GM12892 (cell line): ENCODE measurements at places on chromosomes 2 and 18.
A peak's percentile ranks its signal among the peaks of the same experiment; 100 is the strongest.

- no peak for DNase-seq
Observed at GRCh38 chr2:241393524-241394196, 37.6 kb downstream of the FARP2 start.

GRCh38 chr2:17057109-17058017 lies 391.7 kb upstream of the CYRIA start:
- no peak for DNase-seq

- DNase-seq = no peak
Observed at GRCh38 chr18:58993260-58993659, 128.6 kb downstream of the ZNF532 start.

- no peak for DNase-seq
Observed at GRCh38 chr2:100742277-100743254, 77.4 kb upstream of the NPAS2 start.

GRCh38 chr2:43787895-43788294 lies 14.1 kb downstream of the DYNC2LI1 start:
- DNase-seq = no peak

DNA sequence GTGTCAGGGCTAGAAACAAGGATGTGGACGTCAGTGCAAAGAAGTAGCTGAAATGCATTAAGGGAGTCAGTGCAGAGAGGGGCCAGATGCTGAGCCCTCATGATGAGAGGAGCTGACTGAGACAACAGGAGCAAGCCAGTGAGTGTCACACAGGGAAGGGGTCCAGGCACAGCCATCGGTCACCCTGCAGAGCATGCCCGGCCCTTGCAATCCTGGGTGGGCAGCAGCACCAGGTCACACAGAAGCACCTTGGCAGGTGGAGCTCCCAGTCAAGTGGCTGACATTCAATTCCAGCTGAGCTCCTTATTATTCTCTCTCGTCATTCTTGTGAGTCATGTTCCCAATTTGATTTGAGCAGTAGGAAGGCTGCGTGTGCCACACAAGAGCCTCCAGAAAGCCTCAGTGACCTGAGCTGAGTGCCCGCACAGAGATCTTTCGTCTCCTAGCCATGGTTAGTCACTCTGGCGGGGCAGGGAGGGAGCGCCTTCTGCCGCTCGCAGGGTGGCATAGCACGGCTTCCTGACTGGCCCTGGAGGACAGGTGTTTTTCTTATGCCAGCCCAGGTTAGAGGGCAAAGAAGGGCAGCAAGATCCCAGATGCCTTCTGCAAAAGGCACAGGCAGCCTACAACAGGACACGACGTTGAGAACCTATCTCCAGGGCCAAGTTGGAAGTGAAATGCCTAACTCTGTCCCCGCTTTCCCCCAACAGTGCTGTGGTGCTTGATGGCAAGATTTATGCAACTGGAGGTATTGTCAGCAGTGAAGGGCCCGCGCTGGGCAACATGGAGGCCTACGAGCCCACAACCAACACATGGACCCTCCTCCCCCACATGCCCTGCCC lies 220.9 kb downstream of the ATAD2B start:
- peak; percentile 8 for DNase-seq

DNA sequence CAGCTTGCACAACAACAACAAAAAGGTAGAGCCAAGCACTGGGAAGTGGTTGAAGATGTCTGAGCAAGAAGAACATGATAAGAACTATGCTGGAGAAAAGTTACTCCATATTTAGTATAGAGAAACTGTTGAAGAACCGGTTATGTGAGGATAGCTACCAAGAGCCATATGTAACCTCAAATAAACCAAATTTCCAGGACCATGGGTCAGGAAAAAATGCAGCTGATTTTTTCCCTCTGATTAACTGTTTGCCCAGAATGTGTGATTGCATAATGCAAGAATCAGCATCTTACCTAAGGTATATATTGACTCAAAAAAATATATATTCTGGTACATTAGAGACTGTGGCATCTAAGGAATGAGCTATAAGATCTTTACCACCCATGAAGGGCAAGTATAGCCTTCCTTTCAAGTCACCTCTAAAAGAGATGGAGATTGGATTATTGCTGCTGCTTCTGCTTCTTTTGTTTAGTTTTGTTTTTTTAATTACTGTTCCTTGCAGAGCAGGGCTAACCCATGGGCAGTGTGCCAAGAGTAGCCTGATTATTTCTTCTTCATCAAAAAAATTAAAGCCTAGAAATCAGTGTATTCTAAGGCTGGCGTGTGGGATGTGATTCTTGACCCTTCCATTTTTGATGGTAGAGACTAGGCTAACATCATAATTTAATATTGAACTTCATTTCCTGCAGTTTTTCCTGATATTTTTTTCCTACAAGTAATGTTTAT lies 76.9 kb upstream of the MAP3K20 start:
- DNase-seq = no peak

DNA sequence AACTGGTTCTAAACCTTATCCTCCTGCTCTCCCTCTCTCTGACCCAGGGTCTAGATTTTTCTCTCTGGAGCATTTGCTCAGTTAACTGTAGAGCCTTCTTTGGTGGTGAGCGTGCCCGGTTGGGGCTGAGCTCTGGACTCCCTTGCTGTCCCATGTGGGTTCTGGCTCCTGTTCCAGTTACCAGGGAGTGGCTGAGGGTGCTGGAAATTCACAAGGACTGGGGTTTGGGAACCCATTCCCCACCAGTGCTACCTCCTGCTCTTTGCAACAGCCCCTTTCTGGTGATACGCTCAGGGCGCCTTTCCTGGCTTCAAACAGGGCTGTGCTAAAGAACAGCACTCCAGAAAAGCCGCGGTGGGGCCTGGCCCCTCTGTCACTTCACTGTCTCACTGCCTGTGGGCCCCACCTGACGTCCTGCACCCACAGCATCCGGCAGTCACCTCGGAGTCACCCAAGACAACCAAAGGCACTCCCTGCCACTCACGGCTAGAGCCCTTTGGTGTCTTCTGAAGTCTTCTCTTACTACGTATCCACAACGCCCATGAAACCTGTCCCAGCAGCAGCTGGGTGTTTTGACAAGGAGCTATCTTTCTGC lies 41.3 kb downstream of the CAPN13 start:
- no peak for DNase-seq

DNA sequence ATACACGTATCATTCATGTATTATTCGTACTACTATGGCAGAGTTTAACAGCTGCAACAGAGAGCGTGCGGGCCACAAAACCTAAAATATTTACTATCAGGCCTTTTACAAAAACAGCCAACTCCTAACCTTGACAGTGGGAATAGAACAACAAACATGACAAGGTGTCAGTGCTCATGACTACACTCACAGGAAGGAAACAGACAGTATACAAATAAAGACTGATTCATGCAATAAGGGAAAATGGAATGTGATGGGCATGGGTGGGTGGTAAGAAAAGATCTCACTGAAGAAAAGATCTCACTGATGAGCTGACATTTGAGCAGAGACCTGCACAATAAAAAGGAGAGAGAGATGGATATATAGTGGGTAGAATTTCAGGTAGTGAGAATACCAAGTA lies 347.8 kb downstream of the ALK start:
- no peak for DNase-seq

- peak; percentile 10 for DNase-seq
Observed at GRCh38 chr2:174247474-174248186, 702 bp downstream of the OLA1 start.

DNA sequence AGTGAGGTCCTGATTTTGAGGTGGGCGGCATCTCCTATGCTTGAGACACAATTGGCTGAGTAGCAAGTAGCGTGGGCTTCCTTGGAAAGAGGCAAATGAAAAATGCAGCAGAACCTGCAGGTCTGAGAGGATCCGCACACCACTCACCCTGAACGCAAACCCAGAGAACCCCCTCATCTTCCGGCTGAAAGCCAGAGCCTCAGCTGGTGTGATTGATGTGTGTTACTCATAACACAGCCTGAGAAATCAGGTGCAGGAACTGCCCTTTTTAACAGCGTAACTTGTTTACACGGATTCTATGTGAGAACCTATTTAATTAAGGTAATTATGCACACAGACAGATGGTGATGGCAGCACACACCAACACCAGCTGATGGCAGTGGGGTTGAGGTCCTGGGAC lies 123.4 kb downstream of the MRO start:
- DNase-seq = no peak

- DNase-seq = no peak
Observed at GRCh38 chr18:39805218-39805617, 2149.8 kb upstream of the PIK3C3 start.

GRCh38 chr18:69127873-69128500 lies 272.7 kb upstream of the DOK6 start:
- DNase-seq = no peak

DNA sequence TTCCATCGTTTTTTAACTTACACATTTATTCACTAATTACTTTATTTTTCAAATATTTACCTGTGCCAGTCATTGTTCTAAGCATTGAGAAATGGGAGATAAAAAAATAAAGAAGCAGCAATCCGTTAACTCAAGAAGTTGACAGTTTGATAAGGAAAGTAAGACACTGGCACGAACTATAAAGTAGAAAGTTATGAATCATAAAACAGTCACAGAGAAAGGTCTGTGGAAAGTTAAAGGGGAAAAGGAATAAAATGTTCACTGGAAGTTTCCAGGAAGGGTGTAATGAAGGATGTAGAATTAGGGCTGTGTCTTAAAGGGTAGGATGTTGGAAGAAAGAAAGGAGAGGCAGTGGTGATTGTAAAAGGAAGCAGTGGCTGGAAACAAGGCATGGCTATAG lies 118.9 kb downstream of the RDH14 start:
- no peak for DNase-seq

GRCh38 chr2:239727182-239727775 lies 297.9 kb downstream of the NDUFA10 start:
- DNase-seq = no peak

GRCh38 chr2:121520641-121520994 lies 10.1 kb upstream of the RNU4ATAC start:
- DNase-seq = no peak

- DNase-seq = no peak
Observed at GRCh38 chr2:136703214-136703613, 62.1 kb upstream of the THSD7B start.

DNA sequence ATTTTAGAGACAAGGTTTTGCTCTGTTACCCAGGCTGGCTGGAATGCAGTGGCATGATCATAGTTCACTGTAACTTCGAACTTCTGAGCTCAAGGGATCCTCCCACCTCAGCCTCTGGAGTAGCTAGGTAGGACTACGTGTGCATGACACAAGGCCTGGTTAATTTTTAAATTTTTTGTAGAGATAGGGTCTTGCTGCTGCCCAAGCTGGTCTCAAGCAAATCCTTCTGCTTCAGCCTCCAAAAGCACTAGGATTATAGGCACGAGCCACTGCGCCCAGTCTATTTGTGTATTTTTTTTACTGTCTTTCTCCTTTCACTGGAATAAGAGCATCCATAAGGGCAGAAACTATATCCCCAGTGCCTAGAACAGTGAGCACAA lies 89.3 kb downstream of the PLEKHM3 start:
- DNase-seq = no peak

DNA sequence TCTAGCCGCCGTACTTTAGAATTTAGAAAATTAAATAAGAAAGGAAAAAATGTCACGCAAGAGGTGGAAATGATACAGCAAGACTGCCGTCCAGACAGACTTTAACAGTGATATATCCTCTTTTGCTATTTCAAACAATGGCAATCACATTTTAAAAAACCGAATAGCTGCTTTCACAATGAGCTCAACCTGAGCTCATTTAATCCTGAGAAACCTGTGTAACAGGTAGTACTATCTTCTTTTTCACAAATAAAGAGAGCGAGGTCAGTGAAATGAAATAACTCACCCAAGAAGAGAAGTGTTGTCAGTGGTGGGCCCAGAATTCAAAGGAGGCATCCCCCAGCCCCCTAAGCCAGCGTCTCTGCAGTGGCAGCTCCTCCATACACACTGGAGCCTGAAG lies 60.7 kb upstream of the DAPL1 start:
- DNase-seq = no peak

DNA sequence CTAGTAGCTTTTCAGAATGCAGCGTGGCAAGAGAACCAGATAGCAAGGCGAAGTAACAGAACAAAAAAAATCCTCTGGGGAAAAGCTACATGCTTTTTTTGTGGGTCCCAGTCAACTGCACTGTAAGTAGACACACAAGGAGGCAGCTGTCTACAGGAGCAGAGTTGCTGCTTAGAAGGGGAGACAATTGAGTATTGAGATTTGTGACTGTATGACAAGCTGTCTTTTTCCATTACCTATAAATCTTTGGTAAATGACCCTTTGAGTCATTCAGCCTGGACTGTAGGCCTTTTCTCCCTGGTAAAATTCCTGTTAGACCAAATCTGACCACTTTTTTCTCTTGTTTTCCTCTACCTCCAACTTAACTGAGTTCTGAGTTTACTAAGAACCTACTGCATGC lies 144.1 kb upstream of the FOSL2 start:
- no peak for DNase-seq

GRCh38 chr2:32960238-32960637 lies 13.5 kb downstream of the LTBP1 start:
- no peak for DNase-seq

- DNase-seq = no peak
Observed at GRCh38 chr2:178912416-178913048, 105.3 kb upstream of the TTN start.

DNA sequence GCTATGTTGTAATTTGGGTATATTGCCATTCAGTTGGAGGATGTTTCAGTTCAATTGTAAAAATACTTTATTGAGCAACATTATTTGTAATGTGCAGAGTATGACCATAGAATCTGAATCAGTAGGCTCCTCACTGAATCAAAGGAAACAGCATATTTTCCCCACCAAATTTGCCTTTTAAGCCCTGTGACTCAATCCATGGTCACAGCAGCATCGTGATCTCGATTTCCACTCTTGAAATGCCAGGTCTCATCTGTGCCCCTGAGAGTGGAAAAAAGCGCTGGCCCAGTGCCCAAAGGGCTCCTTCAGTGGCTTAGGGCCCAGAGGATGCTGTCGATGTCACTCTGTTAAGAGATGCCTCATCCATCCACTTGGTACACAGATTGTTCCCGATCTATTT lies 57.5 kb downstream of the FHOD3 start:
- DNase-seq = no peak

DNA sequence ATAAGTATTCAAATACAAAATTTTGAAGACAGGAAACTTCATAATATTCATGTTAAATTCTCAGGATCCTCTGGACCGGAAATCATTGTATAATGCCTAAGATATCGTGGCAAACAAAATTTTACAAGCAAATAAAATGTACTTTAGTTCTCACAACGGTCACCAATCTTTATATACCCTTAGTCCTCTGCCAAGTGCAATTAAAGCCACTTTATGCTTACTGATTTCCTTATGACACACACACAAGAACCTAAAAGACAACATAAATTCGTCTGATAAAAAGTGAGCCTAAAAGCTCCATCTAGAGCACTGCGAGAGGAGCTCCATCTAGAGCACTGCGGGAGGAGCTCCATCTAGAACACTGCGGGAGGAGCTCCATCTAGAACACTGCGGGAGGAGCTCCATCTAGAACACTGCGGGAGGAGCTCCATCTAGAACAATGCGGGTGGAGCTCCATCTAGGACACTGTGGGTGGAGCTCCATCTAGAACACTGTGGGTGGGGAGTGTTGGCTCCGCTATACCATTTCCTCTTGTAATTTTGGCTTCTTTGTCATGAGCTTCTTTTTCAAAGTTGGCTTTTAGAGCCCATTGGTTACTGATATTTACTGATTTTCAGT lies 15.9 kb downstream of the ATP8B1 start:
- DNase-seq = no peak

- DNase-seq = no peak
Observed at GRCh38 chr2:209097168-209097567, 326.7 kb upstream of the MAP2 start.

GRCh38 chr2:222973237-222973636 lies 78.8 kb upstream of the KCNE4 start:
- no peak for DNase-seq

GRCh38 chr2:68319398-68320117 lies at the start of gene CNRIP1:
TSS of gene CNRIP1 (minus strand) at chr2:68319949. CDS start at chr2:68319400, 549 bp downstream.
- DNase-seq = peak; percentile 23
